ENCODE measurements at places on chromosomes 3 and 15.

GRCh38 chr3:81218023-81218422 lies 543.4 kb downstream of the GBE1 start:
- DNase-seq = no peak

GRCh38 chr3:53780171-53780570 lies 66.0 kb downstream of the CHDH start:
- no peak for DNase-seq

DNA sequence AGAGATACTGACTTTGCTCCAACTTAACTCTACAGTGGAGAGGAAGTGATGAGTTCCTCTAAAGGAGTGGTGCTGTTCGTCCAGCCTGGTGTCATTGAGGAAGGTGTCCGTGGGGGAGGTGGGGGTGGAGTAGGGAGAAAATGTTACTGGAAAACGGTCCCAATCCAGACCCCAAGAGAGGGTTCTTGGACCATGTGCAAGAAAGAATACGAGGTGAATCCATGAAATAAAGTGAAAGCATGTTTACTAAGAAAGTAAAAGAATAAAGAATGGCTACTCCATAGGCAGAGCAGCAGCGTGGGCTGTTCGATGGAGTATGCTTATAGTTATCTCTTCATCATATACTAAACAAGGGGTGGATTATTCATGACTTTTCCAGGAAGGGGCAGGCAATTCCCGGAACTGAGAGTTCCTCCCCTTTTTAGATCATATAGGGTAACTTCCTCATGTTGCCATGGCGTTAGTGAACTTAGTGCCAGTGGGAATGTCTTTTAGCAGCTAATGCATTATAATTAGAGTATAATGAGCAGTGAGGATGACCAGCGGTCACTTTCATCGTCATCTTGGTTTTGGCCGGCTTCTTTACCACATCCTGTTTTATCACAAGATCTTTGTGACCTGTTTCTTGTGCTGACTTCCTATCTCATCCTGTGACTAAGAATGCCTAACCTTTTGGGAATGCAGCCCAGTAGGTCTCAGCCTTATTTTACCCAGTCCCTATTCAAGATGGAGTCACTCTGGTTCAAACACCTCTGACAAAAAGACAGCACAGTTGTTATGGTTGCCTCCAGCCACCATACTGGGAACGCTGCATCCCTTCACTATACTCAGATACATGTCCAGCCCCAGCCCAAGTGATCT lies 38.6 kb downstream of the CLEC3B start:
- DNase-seq = peak; percentile 69

DNA sequence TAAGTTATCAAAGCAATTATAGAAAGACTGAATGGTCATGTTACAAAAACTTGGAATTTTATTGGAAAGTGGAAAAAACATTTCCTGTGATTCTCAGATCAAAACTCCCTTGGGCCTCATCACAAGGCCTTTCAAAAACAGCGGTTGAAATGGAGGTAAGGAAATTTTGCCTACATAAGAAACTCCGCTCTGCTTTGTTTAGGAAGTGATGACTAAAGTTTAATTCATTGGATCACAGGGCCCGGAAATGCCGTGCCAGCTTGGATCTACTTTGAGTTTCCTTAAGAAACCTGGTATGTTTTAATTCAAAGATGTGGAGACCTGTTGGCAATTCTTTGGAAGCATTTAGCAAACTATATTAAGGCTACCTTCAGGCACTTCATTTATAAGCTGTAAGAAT lies 143.9 kb upstream of the MME start:
- DNase-seq = no peak

DNA sequence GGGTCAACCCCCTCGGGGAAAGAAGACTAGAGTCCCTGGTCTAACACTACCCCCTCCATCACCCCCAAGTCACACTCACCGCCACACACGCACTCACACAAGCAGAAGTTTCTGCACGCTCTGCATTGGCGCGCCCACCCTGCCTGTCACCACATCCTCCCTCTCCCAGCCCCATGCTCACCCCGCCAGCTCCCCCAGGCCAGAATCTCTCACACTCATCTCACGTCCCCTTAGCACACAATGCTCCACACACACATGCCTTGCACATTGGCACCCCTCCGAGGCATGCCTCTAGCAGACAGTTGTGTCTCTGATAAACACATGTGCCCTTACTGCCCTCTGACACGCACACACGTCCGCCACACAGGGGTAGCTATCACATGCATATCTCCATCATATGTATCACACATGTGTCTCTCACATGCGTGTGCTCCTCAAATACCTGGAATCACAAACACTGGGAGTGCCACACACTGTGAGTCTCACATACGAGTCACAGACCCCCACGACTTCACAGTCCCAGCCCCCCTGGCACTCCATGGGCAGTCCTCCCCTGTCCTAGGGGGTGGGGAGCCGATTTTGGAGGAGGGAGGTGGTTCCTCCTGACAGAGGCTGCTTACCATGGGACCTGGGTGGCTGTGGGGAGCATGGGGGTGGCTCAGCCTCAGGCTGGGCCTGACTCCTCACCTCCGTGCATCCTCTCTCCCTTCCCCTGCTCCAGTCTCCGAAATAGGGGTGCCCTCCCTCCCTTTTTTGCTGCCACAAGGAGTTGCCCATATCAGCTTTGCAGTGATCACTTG lies 898 bp downstream of the FBLN2 start:
- peak; percentile 11 for DNase-seq

DNA sequence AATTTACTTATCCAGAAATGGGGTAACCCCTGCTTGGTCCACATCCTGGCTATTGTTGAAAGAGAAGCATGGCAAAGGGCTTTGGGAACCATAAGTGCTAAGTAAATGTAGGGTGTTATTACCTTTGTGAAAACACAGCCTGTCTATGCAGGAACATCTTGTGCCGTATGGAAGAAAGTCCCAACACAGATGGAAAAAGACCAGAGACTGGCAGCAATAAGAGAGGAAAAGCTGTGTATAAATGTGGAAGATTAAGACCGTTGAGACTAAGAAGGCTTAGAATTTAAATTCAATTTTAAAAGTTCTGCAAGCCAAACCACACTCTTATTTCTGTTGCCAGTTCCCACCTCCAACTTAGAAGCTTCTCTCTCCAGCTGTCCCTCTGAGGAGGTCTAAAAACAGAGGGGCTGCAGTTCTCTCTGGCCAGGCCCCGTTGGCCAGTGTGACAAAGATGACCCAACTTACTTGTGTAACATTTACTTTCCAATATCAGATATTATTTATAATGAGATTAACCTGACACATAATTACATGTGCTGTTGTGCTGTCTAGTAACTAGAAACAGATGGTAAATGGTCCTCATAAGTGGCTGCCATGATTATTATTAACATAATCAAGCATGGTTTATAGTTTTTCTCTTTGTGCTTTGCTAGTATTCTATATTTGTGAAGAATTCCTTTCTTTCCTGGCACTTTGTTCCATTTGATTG lies 7.0 kb downstream of the MINDY4B start:
- DNase-seq = no peak

Measured in activated naive CD4-positive, alpha-beta T cell treated with anti-CD3 and anti-CD28 coated beads for 36 hours (primary cell).